ENCODE measurements at places on chromosomes 2 and 18.

DNA sequence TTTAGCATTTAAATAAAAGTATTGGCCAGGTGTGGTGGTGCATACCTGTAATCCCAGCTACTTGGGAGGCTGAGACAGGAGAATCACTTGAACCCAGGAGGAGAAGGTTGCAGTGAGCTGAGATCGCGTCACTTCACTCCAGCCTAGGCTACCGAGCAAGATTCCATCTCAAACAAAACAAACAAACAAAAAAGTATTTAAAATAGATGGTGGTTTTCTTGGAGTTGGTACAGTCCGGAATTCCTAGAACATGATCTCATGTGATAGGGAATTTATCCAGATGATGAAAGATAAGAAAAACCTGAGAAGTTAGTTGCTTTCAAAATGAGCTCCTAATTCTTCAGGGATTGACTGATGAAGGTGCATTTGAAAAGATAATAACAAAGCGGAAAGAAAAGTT, 62.0 kb downstream of the BIRC6 start:
- no peak for DNase-seq

- no peak for DNase-seq
Observed at GRCh38 chr2:159002462-159003111, 34.1 kb downstream of the TANC1 start.

DNA sequence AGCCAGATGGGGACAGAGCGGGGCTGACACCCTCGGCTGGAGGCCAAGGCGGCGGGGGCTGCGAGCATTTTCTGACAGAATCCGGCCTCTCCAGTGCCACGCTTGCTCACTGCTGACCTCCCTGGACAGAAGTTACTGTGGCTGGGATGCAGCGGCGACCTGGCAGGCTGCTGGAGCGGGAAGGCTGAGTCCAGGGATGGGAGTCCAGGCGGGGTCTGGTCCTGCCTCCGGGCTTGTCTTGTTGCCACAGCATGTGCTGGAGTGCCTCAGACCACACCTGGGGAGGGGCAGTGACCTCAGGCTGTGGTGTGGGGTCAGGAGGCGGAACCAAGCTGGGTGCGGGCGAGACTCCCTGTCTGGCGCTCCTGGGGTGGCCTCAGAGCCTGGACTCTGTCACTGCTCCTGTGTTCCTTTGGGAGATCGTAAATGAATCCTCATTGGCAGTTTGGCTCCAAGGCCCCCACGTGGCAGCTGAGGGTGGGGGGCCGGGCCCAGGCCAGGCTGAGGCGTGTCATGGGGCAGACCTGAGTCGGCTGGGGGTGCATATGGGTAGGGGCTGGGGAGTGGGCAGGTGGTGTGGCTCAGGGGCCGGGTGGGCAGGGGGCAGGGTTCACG, 5.5 kb downstream of the BOK start:
- DNase-seq = no peak

- DNase-seq = no peak
Observed at GRCh38 chr2:105865222-105865913, 120.7 kb downstream of the NCK2 start.

DNA sequence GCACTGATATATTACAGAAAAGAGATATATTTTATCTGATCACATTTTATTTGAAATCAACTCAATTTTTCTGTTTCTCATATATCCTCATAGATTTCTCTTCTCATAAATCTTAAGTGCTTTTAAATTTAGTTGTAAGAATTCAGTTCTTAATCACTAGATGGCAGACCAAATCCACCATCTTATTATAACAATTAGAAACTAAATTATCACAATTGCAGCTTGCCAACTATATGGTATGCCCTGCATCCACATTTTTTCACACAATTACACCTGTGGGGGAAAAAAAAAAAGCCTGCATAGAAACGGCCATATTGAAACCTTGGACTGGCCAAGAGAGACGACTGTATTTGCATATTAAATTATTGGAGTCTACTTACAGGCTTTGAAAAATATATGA, 64.4 kb downstream of the COL5A2 start:
- no peak for DNase-seq

- no peak for DNase-seq
Observed at GRCh38 chr2:232480201-232481190, 7.1 kb downstream of the ECEL1 start.

- no peak for DNase-seq
Observed at GRCh38 chr2:55901941-55902340, 21.6 kb downstream of the EFEMP1 start.

DNA sequence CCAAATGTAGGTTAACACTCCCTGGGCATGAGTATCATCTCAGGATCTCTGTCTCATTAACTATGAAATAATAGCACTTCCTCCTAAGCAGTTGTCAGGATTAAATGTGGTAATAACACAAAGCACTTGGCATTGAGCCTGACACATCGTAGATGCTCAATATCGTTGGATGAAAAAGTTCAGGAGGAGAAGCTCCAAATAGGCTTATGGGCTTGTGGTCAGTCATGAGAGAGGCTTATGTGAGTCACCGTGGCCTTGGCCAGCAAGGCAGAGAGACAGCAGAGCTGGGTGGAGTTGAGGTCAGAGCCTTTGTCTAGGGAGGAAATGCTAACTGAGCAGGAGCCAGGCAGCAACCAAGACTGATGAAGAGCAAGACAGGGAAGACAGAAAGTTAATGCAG, 68.3 kb upstream of the PPM1B start:
- DNase-seq = no peak
